ENCODE measurements at places on chromosomes 12 and 14. TPM values are rescaled to one million over a fixed set of nuclear protein-coding genes. Genes with fewer than 3 reads are reported as not detected.

SIX1 gene
- 0.44 TPM for total RNA-seq

P3H3 gene
- total RNA-seq, result 52.7 TPM

APOLD1 gene
- total RNA-seq, result 6.0 TPM

ASB2 gene
- 3.5 TPM for total RNA-seq

SERPINA1 gene
- not detected for total RNA-seq

CNTN1 gene
- total RNA-seq, result 0.77 TPM

KICS2 gene
- total RNA-seq, result 5.6 TPM

EPS8 gene
- total RNA-seq, result 26.7 TPM

GNB3 gene
- total RNA-seq, result 21.2 TPM

TCL1B gene
- total RNA-seq, result not detected

- DNase-seq, result no peak
Measured at GRCh38 chr14:24434036-24434435, 4.3 kb downstream of the KHNYN start.

DNA sequence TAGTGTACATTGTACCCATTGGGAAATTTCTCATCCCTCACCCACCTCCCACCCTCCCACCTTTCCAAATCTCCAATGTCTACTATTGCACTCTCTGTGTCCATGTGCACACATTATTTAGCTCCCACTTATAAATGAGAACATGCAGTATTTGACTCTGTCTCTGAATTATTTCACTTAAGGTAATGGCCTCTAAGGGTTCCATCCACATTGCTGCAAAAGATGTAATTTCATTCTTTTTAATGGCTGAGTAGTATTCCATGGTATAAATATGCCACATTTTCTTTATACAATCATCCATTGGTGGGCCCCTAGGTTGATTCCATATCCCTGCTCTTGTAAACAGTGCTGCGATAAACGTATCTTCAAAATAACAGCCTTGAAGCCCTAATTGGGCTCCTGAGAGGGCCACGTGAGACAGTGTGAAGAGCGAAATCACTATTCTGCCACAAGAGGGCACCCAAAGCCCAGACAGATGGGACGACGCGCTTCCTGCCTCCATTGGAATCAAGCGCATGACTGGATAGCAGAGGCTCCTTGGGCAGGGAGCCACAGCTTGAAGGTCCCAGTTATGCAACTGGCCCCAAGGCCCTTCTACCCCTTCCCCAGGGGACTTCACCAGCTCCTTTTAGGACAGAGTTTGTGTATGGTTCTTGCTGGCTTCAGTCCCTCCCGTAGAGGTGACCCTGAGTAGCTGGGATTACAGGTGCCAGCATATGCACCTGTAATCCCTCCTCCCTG lies 21.3 kb upstream of the CD27 start:
- DNase-seq, result peak; percentile 63

GRCh38 chr12:127113945-127114344 lies 1153.0 kb upstream of the TMEM132C start:
- DNase-seq, result no peak

DNA sequence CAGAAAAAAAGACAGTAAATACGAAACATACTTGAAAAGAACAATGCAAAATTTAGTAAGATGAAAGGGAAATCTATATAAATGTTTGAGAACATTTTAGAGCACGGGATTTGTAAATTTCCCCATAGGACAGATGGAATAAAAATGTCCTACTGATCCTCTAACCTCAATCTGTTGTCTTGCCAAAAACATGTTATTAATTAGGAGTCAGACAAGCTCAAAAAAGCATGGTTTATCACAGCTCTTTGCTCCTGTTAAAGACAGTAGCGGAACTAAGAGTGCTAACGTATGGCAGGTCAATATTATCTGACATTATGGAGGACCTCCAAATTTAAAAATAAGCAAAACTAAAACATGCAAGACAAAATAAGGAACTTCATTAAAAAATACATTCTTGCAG lies 12.9 kb downstream of the GMFB start:
- no peak for DNase-seq

- DNase-seq, result no peak
Measured at GRCh38 chr14:71398450-71398849, 491.2 kb downstream of the PCNX1 start.

DNA sequence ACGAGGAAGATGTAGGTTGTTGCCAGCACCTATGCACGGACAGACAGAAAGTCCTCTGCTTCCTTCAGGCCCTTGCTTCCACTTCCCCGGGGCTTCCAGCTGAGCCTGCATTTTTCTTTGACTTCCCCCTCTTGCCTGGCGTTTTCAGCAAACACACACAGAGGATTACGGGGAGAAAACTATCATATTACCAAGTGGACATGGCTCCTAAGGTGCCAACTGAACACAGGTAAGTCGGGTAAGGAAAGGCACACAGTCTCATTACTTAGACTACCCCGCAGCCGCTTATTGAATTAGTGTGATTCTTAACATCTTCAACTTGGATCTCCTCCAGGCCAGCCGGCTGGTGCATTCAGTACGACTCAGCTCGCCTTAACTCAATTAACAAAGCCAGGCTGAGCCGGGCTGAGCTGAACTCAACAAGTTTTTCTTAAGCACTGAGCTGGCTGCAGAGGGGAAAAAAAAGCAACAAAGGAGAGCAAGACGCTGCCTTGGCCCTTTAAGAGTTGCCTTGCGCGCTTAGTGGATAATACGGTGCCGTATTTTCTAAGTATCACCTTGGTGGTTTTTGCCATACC lies 19.2 kb upstream of the MAP1LC3B2 start:
- DNase-seq, result no peak

GRCh38 chr12:76275511-76276093 lies 72.6 kb downstream of the BBS10 start:
- no peak for DNase-seq

- no peak for DNase-seq
Measured at GRCh38 chr14:53921027-53921426, 35.6 kb downstream of the BMP4 start.

GRCh38 chr12:51813931-51814310 lies 34.6 kb downstream of the FIGNL2 start:
- DNase-seq, result no peak

DNA sequence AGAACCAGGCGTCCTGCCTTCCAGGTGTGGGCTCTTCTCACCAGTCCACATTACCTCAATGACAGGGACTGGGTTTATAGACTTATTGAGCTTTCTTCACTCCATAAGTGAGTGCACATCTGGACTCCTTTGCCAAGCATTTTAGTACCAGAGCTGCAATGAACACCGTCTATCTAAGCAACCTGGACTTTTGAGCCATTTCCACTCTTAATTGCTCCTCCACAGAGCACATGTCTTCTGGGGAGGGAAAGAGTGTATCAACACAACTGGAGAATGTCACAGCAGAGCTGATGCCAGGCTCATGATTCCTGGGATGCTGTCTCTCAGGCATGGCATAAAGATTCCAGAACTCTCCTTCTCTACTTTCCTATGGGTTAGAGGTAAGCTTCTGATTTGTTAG lies 43.0 kb upstream of the BDKRB2 start:
- no peak for DNase-seq

GRCh38 chr12:64103825-64104740 lies 118.0 kb downstream of the KICS2 start:
- DNase-seq, result no peak

GRCh38 chr12:14207905-14208551 lies 157.5 kb upstream of the ATF7IP start:
- no peak for DNase-seq

DNA sequence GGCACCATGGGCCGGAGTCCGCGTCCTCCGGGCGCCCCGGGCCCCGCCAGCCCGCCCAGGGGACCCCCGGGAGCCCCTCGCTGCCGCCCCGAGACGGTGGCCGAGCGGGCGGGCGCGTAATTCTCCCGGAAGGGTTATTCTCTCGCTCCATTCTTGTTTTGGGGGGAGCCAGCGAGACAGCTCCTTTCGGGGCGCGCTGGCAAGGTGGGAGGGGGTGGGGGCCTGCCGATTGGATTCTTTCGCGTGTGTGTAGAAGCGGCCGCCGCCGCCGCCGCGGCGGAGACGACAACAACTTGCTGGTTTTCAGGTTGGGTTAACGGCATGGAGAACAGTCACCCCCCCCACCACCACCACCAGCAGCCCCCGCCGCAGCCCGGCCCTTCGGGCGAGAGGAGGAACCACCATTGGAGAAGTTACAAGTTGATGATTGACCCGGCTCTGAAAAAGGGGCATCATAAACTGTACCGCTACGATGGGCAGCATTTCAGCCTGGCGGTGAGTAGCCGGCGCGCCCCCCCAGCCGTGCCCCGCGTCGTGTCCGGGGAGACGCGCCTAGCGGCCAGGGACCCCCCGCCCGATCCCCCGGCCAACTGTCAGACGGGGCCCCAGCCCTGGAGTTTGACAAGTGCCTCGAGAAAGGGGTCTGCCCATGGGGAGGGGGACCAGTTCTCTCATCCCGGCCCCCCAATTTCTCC lies 755 bp downstream of the SETD1B start:
- no peak for DNase-seq

- DNase-seq, result no peak
Measured at GRCh38 chr12:94308612-94309011, 151.1 kb downstream of the CEP83 start.

DNA sequence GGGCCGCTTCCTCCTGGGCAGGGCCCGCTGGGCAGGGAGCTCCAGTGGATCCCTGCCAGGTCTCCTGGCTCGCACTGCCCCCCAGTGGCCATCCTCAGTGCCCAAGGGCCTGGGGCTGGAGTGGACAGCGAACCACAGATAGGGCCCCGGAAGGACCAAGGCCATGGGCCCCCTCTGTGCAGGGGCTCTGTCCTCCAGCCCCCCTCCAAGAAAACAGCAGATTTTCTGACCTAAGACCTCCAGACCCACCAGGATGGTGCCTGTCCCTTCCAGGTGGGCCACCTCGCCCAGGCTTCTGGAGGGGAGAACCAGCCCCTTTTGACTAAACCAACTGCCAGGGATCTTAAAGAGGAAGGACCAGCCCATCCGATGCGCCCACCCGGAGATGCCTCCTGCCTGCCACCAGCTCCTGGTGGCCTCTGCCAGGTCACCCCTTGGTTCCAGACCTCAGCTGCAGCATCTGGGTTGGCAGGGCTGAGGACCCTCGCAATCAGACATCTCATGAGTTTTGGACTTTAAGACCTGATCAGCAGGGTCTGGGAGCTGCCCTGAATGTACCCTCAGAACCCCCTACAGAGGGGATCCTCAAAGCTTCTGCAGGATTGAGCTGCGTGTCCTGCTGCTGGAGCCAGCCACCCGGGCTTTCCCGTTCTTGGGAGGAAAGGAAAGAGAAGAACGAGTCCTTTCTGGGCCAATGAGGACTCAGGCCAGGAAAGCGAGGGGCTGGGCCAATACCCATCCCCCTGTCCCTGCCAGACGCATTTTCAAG lies 325.8 kb upstream of the DIO3 start:
- peak; percentile 83 for DNase-seq

GRCh38 chr14:83713732-83714131 lies 1816.2 kb upstream of the FLRT2 start:
- DNase-seq, result no peak

- DNase-seq, result peak; percentile 29
Measured at GRCh38 chr12:55068416-55069010, 48.7 kb downstream of the NEUROD4 start.

DNA sequence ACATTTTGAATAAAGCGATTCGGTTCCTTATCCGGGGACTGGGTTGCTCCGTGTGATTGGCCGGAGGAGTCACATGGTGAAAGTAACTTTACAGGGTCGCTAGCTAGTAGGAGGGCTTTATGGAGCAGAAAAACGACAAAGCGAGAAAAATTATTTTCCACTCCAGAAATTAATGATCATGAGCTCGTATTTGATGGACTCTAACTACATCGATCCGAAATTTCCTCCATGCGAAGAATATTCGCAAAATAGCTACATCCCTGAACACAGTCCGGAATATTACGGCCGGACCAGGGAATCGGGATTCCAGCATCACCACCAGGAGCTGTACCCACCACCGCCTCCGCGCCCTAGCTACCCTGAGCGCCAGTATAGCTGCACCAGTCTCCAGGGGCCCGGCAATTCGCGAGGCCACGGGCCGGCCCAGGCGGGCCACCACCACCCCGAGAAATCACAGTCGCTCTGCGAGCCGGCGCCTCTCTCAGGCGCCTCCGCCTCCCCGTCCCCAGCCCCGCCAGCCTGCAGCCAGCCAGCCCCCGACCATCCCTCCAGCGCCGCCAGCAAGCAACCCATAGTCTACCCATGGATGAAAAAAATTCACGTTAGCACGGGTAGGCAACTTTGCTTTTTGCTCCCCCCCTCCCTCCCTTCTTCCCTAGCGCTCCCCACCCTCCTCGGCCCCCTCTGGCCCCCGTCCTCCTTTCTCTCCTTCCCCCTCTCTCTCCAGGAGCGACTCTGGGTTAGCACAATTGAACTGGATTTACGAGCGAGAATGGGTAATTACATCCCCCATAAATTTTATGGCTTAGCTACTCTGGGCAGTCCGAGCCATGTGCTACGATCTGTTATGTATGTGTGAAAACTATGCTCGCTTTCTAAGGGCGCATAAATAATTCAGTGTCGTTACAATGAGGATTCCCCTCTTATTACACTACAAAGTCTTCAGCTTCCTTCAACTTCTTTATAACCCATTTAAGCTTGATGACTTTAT lies at the start of gene HOXC4:
Gene HOXC4, plus strand, starts transcription at position 85 of the 991 bp plus-strand sequence. Its CDS starts 88 bp downstream, at position 173.
- DNase-seq, result no peak

DNA sequence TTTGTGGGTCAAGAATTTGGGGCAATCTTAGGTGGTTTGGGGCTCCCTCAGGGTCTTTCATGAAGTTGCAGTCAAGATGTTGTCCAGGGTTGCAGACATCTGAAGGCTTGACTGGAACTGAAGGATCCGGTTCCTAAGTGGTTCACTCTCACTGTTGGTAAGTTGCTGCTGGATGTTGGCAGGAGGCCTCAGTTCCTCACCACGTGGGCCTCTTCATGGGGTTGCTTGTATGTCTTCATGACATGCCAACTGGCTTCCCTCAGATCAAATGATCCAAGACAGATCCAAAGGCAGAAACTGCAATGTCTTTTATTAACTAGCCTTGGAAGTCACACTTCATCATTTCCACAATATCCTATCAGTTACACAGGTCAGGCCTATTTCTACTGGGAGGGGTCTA lies 49.2 kb downstream of the ARF6 start:
- DNase-seq, result no peak

DNA sequence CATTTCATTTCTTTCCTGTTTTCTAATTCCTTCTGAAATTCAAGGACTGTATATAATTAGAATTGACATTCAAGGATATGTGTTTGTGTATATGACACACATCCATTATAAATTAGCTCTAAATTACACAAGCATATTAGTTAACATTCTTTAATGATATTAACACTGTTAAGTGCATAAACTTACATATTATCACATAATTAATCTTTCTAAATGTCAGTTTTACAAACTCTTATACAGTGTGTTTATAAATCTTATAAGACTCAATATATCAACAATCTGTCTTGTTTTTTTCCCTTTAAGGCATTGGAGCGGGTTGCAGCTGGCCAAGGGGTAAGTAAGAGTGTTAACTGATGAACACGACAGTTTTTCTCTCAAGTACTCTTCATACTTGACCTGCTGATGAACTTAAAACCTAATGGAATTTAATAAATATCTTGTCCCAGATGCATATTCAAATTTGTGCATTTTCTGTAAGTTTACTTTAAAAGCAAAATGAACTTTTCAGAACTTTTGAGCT lies 76.1 kb downstream of the METTL25 start:
- no peak for DNase-seq
